Epithelial cell of esophagus (primary cell): ENCODE measurements at places on chromosomes 5 and 9.

DNA sequence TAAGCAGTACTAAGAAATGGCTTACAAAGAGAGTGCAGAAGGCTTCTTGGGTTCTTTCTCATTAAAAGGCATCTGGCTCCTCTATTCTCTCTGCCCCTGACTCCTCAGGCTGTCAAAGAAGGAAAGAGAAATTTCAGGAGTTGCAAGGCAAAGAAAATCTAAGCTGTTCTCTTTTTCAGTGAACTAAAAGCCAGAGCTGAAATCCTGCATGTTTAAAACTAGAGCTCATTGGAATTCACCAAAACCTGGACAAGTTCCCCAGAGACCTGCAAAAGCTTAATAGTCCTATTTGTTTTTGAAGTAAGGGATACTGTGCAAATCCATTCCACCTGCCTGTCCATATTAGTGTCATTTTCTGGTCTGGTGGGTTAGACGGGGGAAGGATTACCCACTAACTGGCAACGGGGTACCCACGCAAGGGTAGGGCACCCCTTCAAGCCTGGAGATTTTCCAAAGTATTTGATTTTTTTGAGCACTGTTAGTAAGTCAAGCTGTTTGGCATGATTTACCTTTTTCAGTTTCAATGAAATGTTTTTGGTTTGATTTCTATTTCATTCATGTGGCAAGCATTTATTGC is 179.3 kb downstream of the FSTL4 start:
- no peak for DNase-seq

- peak; percentile 54 for DNase-seq
These were observed 83.8 kb downstream of the DAB2IP start for GRCh38 chr9:121735065-121735792.

DNA sequence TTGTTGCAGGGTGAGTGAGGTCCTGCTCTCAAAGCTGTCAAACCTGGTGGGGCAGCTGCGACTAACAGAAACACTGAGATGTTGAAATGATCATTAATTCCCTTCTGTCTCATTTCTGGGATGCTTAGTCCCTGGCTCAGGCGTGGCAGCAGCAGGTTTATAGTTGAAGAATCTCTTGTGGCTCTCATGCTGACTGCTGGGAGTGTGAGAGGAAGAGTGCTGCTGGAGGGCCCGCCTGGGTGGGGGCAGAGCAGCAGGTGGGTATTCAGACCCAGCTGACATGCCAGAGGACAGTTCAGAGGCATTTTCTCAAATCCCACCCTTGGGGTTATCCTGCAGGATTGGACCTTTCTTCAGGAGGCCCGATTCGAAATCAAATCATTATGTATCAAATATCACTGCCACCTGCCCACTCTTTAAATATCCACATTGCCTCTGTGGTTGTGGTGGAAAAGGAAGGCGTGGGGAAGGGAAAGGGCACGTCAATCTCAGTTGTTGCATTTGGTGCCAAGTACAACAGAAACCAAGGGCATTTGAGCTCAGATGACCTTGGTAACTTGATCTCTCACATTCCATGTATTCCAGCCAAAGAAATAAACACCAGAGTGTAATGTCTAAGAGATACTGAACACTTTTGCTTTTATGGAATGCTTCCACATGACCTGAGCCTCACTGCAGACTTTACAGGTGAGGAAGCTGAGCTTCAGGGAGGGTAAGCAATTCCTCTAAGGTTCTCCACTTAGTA is 224.3 kb downstream of the AOPEP start:
- DNase-seq = peak; percentile 65

GRCh38 chr9:112301420-112301819 is 32.0 kb downstream of the PTBP3 start:
- no peak for DNase-seq

DNA sequence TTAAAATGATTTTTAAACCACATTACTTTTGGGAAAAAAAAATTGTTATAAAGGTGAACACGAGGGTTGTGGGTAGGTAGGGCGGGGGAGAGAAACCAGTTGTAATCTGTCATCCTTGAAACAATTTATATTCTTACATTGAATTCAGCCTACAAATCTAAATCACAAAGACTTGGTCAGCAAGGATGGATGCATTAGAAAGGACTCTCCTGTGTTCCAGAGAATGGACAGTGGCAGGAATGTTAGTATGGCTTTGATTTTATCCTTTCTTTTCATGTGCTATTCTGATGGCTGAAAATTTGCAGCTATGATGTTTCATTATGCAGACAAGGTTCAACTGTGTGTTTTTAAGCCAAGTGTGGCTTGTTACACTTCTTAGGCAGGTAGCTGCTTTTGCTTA is 234.7 kb downstream of the SLF1 start:
- DNase-seq = no peak

GRCh38 chr9:84947412-84947972 is 278.0 kb downstream of the NTRK2 start:
- DNase-seq = peak; percentile 62

GRCh38 chr5:126544087-126544740 is 50.8 kb downstream of the ALDH7A1 start:
- peak; percentile 58 for DNase-seq

GRCh38 chr5:177487144-177487543 is 10.3 kb downstream of the PDLIM7 start:
- DNase-seq = no peak

GRCh38 chr9:80158131-80158530 is 586.4 kb downstream of the TLE4 start:
- DNase-seq = peak; percentile 12

DNA sequence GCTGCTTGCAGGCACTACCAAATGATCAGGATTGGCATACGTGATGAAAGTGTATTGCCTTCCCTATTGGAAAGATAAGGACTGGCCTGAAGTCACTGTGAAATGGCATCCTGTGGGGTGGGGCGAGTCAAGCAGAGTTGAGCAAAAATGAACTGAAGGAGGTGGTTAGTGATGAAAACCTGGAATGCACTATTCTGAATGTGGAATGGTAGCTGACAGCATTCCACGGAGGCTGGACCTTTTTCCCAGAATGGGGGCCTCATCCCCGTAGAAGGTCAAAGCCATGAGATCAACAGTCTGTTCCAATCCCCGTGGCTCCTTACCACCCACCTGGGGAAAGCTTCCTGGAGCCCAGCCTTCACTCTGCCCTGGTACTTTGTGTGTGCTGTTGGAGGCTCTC is 37.7 kb downstream of the ASS1 start:
- DNase-seq = no peak

DNA sequence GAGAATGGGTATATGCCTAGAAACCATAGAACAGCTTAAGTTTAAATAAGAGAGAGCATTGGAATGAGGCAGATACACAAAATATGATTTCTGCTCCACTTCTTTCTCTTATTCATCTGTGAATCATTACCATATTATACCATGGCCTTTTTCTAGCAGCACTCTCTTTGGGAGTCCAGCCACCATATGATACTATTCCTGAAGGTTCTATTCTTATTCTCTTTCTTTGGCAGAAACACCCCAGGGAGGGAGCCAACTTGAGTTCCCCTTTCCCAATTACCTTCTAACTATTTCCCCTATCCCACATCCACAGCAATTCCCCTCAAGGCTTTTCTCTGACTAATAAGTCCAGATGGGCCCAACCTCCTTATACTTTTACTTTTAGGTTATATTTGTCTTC is 55.9 kb downstream of the NDUFAF2 start:
- DNase-seq = no peak

GRCh38 chr5:179250561-179251225 is 94.6 kb downstream of the ADAMTS2 start:
- no peak for DNase-seq

GRCh38 chr5:65672796-65673195 is 48.0 kb downstream of the SHLD3 start:
- peak; percentile 90 for DNase-seq

DNA sequence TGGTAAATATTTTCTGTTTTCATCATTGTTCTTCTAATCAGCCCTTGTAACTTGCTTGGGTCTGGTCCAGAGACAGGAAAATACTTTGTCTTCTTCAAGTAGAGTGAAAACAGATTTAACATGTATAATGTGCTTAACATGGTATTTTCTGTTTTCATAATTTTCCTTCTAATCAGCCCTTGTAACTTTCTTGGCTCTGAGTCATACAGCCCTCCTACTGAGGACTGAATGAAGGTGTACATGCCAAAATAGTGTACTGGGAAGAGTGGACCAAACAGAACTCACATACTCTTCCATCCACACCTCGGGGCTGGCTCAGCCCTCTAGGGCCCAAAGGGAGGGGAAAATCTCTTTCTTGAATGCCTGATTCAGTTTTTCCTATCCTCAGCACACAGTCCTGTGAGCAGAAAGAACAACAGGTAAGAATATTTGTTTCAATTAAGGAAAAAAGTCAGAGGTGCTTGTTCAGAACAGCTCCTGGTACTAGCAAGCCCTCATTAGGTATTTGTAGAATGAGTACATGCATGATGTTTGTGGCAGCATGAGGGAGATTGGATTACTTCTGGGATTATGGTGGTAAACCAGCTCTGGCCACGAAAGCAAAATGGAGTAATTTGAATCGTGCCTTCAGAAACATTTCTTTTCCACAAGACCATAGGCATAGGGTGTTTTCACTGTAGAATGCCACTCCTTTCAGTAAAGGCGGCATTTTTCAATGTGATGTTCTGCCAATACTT is 24.2 kb upstream of the MACIR start:
- no peak for DNase-seq

GRCh38 chr5:53381-54174 is 38.4 kb upstream of the PLEKHG4B start:
- DNase-seq = peak; percentile 11

- no peak for DNase-seq
These were observed 78.2 kb downstream of the DOCK8 start for GRCh38 chr9:292915-293314.

- no peak for DNase-seq
These were observed 66.8 kb downstream of the RAB3C start for GRCh38 chr5:58649716-58650115.

DNA sequence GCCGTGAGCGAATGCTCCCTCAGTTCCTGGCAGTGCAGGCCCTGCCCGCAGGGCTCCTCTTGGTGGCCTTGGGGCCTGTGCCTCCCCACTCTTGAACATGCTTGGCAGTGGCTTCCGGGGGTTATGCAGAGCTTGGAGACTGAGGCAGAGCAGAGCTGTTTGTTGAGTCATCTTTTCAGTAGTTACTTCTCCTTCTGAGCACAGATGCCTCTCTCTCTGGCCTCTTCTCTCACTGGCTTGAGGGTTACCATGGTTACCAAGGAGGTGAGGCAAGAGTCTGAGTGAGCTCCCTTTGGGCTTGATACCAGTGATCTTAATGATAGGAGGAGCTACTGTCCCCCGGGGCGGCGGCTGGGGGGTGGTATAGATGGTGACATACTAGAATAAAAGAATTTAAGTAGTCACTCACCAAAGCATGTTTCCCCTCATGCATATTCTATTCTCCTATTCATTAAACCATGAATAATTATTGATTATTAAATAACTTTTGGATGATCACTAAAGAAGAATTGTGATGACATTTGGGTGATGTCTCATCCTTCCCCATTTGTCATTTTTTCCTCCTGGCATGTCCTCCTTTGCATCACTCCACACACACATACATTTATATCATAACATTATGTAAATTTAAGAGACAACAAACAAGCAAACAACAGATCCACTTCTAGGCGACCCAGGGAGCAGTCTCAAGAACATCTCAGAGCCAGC is 111.1 kb downstream of the ARHGAP26 start:
- DNase-seq = peak; percentile 26

- DNase-seq = no peak
These were observed 56.0 kb upstream of the UBTD2 start for GRCh38 chr5:172339264-172340180.

DNA sequence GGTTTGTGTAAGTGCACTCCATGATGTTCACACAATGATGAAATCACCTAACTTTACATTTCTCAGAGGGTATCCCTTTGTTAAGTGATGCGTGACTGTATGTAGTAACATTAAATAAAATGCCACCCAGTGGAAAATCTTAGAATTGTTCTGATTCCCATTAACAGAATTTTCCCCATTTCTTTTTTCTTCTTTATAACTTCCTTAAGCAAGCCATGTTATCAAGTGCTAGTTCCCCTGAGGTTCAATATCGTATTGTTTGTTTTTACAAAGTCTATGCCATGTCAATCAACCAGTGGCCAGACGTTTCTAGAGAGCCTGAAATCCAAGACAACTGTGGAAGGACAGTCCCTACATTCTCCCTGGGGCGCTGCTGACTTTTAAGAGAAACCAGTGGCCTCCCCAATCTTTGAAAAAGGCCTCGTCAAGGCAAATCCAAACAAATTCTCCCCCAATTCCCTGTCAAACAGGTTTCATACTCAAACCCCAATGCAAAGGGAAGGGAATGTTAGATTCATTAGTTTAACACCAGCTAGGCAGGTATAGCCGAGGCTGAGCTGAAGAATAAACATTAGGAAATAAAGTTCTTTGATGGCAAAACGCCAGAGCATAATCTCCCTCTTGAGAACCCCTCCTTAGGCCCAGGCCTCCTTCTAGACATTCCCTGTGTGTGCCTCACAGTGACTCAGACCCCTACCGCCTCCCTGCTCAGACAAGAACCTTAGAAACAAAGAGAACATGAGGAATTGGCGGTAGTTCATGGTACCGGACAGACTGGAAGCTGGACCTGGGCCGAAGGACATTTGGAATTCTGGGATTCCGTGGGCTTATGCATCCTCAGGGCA is 198.7 kb downstream of the GNA14 start:
- peak; percentile 99 for DNase-seq

DNA sequence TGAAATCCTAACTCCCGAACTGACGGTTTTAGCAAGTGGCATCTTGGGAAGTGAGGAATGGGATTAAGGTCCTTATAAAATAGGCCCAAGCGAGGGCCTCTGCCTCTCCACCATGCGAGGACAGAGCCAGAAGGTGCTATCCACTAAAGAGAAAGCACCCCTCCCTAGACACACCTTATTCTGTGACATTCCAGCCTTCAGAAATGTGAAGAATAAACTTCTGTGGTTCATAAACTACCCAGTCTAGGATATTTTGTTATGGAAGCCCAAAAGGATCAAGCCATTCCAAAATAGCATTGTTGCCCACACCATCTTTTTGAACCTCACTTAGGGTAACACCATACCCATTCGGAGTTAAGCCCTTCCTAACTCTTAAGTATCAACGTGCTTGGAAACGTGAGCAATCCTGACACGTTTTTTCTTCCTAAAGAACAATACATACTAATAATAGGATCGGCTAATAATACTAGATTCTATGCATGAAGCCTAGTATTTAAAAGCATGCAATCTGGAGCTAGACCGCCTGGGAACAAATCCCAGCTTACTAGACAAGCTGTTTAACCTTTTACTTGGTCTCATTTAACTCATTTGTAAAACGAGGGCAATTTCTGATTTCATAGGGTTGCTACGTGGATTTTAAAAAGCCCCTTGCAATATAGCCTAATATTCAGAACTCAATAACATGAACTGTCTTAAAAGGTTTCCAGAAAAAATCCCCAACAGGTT is 1.1 kb upstream of the SMC2 start:
- peak; percentile 26 for DNase-seq

DNA sequence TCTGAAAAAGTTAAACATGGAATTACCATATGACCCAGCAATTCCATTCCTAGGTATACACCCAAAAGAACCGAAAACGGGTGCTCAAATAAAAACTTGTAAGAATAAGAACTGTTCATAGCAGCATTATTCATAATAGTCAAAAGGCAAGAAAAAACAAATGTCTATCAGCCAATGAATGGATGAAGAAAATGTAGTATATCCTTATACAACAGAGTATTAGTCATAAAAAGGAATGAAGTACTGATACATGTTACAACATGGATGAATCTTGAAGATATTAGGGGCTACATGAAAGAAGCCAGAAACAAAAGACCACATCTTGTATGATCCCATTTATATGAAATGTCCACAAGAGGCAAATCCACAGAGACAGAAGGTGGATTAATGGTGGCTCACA is 15.6 kb upstream of the BRD3 start:
- DNase-seq = no peak

- DNase-seq = no peak
These were observed 59.4 kb downstream of the FBN2 start for GRCh38 chr5:128478386-128479368.

- no peak for DNase-seq
These were observed 18.4 kb upstream of the LRRC14B start for GRCh38 chr5:172841-173251.
